ENCODE measurements at places on chromosomes 7 and 10.

DNA sequence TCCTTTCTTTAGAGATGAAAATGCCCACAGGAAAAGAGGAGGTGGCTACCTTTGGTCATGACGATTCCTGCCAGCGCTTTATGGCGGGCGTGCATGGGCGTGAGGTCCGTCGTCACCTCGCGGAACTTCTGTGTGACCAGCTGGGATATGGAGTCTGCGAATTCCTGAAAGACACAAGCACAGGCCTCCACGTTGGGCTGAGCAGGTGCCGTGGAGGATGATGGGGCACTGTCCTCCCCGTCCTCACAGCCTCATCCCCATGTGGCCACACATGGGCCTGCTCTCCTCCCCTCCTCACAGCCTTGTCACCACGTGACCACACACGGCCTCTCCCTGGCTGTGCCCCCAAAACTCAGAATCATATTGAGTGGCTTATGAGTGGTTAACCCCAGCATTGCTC, 214.7 kb downstream of the WDR37 start:
- DNase-seq, result no peak

GRCh38 chr7:117308891-117309290, 14.0 kb downstream of the WNT2 start:
- no peak for DNase-seq

- no peak for DNase-seq
Measured at GRCh38 chr7:79157281-79157680, 296.2 kb downstream of the MAGI2 start.

DNA sequence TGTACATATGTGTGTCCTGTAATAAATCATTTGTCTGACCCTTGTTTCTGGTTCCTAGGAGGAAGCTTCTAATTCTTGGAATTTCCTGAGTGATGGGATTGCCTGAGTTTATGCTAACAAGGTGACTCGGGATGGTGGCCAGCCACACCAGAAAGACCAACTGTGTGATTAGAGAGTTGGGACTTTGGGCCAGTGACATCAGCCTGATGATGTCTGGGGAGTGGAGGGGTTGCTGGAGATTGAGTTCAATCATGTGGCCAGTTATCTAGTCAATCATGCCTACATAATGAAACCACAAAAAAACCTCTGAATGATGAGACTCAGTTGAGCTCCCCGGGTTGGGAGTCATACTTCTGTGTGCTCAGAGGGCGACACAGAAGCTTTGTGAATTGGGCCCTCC, 23.5 kb upstream of the CARD11 start:
- DNase-seq, result no peak

DNA sequence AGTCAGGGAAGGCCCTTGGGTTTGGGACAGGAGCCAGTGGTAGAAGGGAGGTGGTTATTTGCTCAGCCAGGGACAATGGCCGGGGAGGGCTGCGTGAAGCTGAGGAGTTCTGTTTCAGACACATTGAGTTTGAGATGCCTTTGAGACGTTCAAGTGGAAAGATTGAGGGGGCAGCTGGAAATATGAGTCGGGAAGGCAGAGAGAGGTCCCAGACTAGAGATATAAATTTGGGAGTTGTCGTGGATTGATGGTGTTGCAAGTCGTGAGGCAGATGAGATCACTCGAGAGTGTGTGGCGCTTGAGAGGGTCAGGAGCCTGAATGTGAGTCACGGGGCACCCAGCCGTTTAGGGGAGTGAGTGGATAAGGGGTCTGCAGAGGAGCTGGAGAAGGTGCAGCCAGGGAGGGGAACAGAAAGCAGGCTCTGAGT, 73.3 kb downstream of the ZMIZ1 start:
- no peak for DNase-seq

DNA sequence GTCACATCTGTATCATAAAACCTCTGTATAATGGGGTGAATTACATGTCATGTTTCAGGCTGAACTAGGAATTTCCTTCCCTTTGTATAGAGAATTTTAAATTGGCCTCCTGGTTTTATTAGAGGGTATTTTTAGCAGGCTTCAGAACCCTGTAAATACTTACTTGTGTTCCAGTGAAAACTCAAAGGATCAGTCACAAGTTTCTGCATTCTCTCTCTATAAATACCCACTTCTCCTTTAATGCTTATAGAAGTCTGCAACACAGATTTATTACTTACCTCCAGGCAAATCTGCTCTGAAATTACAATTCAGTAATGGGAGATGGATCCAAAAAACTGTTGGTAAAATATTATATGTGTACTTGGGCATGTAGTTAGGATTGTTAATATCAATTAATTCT, 161.6 kb downstream of the GLI3 start:
- DNase-seq, result no peak

DNA sequence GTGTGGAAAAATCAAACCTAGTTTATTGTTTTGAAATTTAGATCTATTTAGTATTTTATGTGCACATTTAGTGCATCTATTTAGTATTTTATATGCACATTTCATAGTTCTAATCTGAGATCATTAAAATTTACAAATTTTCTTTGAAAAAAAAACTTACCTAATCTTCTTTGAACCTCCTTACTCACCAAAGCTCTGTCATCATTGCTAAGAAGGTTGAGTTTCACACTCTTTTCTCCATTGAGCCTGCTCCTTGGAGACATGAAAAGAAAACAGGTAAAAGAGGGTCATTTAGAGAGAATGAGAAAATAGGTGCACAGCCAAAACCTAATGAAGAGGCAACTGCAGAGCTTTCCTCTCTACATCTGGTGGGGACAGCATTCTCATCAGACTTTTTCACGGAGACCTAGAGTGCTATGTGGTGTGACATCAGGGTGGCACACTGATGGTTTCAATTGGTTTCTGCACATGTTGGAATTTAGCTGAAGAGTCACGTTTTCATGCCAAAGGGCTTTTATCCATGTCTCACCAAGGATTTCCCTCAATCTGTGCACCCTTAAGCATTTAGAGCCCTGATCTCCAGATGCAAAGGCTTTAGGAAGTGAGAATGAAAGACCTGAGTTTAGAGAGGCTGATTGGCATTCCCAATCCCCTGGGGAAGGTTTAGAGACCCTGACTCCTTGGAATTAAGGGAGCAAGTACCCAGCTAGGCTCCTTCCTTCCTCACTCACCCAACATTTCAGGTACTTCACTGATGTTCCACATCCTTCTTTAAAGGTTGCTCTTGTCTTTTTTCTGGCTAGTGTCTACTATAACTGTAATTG, 89.2 kb upstream of the CAPZA2 start:
- no peak for DNase-seq
